Stimulated activated CD4-positive, alpha-beta T cell treated with anti-CD3 and anti-CD28 coated beads, Interleukin-4, amount 100 ng/mL, for 24 hours (primary cell): ENCODE measurements at places on chromosomes 5 and 9.

DNA sequence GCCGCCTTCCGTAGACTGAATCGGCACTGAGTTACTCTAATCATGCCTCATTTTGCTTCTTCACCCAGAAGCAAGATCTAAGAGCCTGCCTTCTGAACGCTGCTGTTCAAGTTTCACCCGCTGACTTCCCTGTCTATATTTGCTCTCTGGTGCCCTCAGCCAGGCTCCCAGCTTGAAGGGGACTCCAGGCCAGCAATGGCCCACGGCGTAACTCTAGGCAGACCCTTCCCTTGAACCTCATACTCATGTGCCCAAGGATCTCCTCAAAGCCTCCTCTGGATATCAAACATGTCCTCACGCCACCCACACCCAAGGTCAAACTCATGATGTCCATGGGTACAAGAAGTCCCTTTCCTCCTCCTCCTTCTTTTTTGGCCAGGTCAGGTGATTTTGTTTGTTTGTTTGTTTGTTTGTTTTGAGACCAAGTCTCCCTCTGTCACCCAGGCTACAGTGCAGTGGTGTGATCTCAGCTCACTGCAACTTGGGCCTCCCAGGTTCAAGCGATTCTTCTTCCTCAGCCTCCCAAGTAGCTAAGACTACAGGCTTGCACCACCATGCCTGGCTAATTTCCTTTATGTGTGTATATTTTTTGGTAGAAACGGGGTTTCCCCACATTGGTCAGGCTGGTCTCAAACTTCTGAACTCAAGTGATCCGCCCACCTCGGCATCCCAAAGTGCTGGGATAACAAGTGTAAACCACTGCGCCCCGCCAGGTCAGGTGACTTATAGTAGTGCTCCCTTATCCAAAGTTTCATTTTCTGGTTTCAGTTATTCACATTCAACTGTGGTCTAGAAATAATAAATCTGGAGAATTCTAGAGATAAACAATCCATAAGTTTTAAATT lies 239.0 kb downstream of the SYK start:
- DNase-seq = no peak

GRCh38 chr9:74551266-74551665 lies 54.1 kb downstream of the RORB start:
- DNase-seq = no peak

GRCh38 chr5:38202741-38203140 lies 55.6 kb upstream of the EGFLAM start:
- DNase-seq = no peak

- no peak for DNase-seq
Observed at GRCh38 chr9:94168203-94169000, 84.1 kb downstream of the PTPDC1 start.

GRCh38 chr5:1352231-1353219 lies 7.6 kb upstream of the CLPTM1L start:
- no peak for DNase-seq

- DNase-seq = no peak
Observed at GRCh38 chr5:60960591-60960990, 15.6 kb downstream of the NDUFAF2 start.

DNA sequence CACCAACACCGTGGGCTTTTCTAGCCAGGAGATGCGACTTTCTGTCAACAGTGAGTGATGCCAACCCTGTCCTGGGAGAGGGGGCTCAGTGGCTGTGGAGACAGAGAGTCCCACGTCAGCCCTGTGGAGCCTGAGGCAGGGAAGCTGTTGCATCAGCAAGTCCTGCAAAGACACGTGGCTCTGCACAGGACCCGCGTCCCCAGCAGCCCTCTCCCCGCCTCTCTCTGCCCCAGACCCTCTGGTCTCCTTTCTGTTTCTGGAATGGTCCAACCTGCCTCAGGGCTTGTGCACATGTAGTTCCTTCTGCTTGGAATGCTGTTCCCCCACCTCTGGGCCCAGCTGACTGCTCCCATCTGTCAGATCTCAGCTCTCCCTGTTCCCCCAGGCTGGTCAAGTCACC lies 60.4 kb downstream of the HMCN2 start:
- DNase-seq = no peak

DNA sequence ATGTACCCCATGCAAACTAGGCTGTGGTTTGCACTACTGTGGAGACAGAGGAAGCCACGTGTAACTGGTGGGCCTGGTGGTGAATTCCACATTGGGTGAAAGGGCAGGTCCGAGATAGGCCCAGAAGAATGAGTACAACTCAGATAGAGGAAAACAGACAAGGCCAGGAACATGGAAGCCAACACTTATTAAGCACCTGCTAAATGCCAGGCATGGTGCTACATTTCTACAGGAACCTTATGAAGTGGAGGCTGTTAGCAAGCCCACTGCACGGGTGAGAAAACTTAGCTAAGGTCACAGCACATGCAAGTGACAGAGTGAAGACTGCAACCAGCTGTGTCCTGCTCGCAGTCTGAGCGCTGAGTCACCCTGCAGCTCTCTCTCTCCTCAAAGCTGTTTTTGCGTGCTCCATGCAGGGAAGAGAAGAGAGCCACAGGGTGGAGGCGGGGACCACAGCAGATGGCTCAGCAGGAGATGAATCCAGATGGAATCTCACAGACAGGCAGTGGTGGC lies 65.5 kb upstream of the SPTLC1 start:
- DNase-seq = no peak

- DNase-seq = no peak
Observed at GRCh38 chr9:79264041-79264440, 307.7 kb upstream of the TLE4 start.
